ENCODE measurements at places on chromosomes 1 and 21.

DNA sequence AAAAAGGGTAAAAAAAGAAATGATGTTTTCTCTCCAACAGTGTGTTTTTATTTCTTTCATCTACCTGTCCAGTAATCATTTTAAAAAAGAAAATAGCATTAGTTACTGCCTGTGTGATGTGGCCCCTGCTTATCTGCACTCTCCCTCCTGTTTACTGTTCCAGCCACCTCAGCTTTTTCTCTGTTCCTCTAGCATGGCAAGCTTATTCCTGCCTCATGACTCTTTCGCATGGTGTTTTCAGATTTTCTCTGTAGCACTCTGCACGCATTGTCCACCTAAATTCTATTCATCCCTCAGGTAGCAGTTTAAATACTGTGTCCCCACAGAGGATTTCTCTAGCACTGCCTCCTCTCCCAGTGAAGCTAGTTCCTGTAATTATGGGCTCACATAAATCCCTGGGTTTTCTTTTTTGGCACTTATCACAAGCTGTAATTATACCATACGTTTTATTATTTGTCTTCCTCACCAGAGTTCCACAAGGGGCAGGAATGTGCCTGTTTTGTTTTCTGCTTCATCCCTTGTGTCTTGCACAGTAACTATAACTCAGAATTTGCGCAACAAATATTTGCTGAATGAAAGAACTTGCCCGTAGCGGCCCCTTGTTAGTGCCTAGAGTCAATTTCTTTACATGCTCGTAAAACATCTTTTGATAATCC is 51.4 kb upstream of the LRIG2 start:
- DNase-seq: peak; percentile 47

GRCh38 chr1:191546803-191547202 is 611.5 kb upstream of the RGS18 start:
- DNase-seq: no peak

DNA sequence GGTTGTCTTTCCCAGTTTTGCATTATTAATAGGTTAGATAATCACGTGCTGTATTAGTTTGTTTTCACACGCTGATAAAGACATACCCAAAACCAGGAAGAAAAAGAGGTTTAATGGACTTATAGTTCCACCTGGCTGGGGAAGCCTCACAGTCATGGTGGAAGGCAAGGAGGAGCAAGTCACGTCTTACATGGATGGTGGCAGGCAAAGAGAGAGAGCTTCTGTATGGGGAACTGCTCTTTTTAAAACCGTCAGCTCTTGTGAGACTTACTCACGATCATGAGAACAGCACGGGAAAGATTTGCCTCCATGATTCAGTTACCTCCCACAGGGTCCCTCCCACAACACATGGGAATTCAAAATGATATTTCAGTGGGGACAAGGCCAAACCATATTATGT is 2.3 kb upstream of the VCAM1 start:
- no peak for DNase-seq

DNA sequence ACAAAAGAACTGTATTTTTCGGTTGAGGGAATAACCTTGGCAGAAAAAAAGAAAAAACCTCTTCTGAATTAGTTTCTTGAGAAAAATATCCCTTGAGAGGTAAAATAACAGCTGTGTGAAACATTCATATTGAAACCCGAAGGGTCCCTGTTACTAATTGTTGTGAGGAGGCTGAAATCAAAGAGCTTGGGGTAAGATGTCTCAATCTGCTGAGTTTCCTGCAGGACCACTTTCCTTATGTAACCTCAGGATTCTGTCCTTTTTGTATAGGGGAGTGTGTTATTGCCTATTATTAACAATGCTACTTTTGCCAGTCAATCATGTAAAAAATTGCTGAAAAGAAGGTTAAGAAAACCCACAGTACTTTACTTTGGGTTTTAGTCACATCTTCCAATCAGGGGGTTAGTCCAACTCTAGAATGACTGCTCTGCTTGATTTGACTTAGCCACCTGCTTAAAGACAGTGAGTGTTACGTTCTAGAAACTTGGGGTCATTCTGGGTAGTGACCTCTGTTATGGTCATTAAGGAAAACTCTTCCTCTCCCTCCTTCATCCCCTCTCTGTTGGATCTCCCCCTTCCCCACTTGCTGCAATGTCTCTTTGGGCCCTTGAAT is 138.8 kb downstream of the GIPC2 start:
- DNase-seq: no peak

- no peak for DNase-seq
Observed at GRCh38 chr1:70458131-70458530, 47.1 kb downstream of the CTH start.

Data from D721Med (cell line).